ENCODE measurements at places on chromosomes 12 and 14. TPM values are rescaled to one million over a fixed set of nuclear protein-coding genes. Genes with fewer than 3 reads are reported as not detected.

DNA sequence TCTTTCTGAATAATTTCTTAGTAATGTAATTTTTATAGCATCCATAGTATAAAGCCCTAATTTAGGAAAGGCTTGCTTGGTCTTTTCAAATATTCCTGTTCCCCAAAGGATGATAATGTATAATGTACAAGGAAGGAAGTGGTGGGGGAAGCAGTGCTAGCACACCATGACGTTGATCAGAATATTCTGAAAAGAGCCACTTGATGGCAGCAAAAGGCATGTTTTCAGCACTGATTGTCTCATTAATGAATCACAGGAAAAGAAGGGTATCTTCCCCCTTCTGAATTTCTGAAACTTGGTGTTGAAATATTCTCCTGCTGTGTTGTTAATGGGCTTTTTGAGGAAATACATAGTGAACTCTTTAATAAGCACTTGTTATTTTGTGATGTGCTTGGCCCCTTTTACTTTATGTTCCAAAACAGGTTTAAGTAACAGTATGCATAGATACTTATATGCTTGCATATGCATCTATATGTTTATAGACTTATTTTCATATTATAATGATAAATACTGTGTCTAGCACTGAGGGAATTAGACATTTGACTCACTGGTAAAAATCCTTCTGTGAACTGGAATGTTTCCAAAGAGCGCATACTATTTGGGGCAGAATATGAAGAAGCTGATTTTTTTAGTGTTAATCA, 122.0 kb downstream of the TMEM117 start:
- DNase-seq: peak; percentile 48

- no peak for DNase-seq
Observed at GRCh38 chr12:54988402-54989054, 4.0 kb upstream of the TESPA1 start.

DNA sequence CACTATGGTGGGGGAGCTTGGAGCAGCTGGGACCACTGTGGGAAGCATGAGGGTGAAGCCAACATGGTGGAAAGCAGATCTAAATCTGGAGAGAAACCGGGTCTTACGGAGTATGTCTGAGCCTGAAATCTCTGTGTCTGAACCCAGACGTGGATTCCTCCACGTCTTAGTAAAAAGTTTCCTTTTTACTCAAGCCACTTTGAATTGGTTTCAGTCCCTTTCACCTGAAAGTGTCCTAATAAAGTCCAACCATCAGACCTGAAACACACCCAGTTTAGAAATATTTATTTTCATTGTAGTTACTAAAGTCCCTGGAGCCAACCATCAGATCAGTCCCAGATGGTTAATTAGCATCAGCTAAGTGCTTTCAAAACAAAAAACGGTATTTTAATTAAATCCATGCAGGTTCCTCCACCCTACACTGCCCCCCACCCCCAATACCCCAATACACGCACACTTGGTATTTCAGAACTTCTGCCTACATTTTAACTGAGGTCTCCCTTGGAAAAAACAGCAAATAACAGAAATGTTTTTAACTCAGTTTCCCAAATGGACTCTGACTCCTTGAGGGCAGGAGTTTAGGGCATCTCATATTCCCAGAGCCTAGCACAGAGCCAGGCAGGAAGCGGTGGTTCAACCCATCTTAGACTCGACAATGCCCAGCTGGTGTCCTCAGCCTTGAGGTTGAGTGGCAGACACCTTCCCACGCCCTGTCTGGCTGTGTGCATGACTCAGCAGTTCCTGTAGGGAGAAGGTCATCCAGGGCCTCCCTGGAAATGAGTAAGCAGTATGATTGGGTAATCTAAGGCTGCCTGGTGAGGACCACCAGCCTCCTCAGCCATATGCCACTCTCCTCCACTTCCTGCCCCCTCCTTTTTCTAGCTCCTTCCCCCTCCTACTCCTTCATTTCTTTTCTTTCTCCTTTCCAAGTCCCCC, 175.8 kb downstream of the TTC8 start:
- peak; percentile 96 for DNase-seq

GRCh38 chr14:62645649-62646048, 399.6 kb downstream of the KCNH5 start:
- DNase-seq: no peak

DNA sequence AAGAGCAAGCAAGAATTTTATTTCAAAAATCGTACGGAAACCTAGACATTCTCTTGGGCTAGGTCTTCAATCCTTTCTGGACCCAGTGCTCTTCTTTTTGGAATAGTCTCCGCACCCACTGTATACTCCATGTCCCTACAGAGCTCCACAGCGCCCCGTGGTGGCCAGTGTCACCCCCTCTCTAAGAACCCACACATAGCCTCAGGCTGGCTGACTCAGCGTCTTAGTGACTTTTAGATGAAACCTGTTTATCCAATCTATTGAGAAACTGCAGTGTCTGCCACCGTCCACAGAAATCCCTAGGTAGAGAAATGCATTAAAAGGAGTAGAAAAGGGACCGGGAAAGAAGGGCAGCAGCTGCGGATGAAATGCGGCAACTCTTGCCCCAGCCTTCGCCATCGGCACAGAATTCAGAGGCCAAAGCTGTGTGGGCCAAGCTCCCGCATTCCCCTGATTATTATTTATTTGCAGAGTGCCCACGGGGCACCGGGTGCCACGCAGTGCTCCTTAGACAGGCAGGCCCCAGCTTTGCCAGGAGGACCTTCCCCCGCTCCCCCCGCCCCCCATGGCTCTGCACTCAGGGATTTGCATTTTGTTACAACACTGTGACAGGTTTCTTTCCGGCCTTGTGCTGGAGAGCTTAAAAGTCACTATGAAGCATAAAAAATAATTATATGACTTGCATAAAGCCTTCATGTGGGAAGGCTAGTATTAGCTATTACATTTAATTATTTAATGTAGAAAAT, 170.1 kb upstream of the FKBP4 start:
- no peak for DNase-seq

GRCh38 chr12:89918172-89918846, 209.7 kb upstream of the ATP2B1 start:
- no peak for DNase-seq

- no peak for DNase-seq
Observed at GRCh38 chr14:98226411-98226810, 1045.6 kb downstream of the BCL11B start.

- DNase-seq: peak; percentile 61
Observed at GRCh38 chr14:22824711-22825359, 4.9 kb upstream of the MRPL52 start.

GRCh38 chr14:90580377-90581335, 183.8 kb downstream of the CALM1 start:
- DNase-seq: no peak

DNA sequence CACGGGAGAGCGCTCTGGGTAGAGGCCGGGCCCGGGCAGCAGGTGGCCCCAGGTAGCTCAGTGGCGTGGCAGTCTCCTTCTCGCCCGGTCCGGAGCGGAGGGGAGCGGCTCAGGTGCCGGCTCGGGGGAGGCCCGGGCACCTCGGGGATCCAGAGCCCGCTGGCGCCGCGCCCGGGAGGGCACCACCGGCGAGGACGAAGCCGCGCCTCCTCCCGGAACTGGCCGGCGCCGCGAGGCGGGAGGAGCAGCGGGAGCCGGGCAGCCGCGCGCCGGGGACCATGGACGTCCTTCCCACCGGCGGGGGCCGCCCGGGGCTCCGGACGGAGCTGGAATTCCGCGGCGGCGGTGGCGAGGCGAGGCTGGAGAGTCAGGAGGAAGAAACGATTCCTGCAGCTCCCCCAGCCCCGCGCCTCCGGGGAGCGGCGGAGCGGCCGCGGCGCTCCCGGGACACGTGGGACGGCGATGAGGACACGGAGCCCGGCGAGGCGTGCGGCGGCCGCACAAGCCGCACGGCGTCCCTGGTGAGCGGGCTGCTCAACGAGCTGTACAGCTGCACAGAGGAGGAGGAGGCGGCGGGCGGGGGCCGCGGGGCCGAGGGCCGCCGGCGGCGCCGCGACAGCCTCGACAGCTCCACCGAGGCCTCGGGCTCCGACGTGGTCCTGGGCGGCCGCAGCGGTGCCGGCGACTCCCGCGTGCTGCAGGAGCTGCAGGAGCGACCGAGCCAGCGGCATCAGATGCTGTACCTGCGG, 21.5 kb upstream of the GNS start:
- DNase-seq: peak; percentile 33

- no peak for DNase-seq
Observed at GRCh38 chr14:43792980-43793379, 714.1 kb downstream of the FSCB start.

- no peak for DNase-seq
Observed at GRCh38 chr12:66365718-66366490, 63.6 kb downstream of the HELB start.

DNA sequence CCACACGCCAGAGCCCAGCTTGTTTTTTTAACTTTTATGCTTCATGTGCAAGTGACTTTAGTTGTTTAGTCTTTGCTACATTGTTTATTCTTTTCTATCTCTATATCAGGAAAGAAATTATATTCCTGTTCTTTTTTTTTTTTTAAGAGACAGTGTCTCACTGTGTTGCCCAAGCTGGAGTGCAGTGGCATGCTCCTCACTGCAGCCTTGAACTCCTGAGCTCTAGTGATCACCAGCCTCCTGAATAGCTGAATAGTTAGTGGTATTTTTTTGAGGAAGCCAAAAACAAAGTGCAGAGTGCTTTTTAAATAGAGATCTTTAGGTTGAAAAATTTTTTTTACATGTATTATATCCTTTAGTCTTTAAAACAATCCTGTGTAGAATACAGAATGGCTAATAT, 58.2 kb downstream of the ETNK1 start:
- no peak for DNase-seq

- DNase-seq: peak; percentile 93
Observed at GRCh38 chr12:113184900-113185179, 438 bp downstream of the DDX54 start.

DNA sequence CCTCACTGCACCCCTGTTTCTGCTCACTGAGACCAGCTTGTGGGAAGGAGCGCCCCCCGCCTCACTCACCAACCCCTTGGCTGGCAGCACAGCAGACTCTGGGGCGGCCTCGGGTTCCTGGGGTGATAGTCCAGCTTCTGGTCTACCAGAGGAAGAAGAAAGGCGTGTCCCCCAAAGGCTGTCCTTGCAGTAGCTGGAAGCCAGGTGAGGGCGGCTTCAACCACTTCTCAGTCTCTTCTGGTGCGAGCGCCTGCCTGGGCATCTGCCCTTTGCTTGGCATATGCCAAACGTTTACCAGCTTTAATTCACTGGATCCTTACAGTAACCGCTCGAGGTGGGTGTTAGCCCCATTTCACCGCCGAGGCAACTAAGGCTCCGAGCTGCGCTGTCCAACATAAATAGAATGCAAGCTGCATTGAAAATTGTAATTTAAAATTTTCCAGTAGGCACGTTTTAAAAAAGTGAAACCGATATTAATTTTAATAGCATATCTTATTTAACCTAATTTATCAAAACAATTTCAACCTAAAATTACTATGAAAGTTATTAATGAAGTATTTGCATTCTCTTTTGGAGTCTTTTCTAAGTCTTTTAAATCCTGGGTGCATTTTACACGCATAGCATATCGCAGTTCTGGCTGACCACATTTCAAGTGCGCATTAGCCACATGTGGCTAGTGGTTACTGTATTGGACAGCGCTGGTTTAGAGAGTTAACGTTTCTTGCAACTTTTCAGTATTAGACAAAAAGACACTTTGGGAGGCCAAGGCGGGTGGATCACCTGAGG, 872 bp downstream of the FAM177A1 start:
- peak; percentile 51 for DNase-seq

DNA sequence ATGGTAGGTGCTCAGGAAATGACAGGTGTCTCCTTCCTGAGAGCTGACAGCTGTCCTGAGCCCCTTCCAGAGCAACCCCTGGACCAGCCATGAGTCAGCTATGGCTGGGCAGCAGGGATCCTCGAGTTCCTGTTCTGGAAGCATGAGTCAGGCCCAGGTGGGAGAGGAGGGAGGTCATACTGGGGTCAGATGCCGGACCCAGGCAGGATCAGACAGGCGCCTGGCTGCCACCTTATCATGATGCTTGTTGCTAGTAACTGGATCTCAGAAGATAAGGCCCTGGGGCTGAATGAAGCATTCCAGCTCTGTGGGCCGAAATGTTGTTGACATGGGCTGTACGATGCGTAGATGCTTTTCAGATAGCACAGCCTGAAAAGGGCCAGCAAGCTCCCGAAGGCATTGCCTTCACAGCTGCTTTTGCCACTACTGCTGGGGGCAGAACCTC, 17.4 kb upstream of the KRT7 start:
- peak; percentile 85 for DNase-seq

- no peak for DNase-seq
Observed at GRCh38 chr12:96368233-96368632, 32.0 kb downstream of the CDK17 start.

GRCh38 chr14:25178255-25178654, 128.3 kb upstream of the STXBP6 start:
- no peak for DNase-seq

GRCh38 chr12:130456375-130457199, 118.9 kb downstream of the PIWIL1 start:
- DNase-seq: no peak

- DNase-seq: no peak
Observed at GRCh38 chr12:67942724-67943123, 46.5 kb upstream of the IFNG-AS1 start.

DNA sequence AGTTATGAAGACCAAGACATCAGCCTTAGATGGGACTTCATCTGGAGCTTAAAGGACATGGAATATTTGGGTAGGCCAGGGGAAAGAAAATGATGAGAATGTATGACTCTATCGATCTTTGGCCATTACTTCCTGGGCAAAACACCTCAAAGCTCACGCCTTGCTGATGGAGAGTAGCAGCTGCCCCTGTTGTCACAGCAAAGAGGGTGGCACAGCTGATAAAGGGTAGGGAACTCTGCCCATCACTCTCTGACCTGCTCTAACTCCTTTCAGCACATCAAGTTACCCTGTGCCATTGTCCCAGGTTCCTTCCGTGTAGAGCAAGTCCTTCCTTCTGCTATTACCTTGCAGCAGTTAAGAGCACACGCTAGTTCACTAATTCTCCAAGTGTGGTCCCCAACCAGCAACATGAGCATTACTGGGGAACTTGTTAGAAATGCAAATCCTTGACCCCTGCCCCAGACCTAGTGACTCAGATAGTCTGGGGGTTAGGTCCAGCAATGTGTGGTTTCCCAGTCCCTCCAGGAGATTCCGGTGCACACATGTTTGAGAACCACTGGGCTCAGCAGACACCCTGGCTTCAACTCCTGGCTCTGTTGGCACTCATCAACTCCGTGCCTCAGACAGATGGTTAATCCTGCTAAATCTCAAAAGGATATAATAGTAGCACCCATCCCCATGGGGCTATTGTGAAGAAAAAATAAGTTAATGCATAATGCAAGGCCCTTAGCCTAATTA, 93.7 kb upstream of the EEA1 start:
- no peak for DNase-seq

GRCh38 chr12:92133171-92133570, 12.5 kb downstream of the BTG1 start:
- DNase-seq: no peak

Gene FBRSL1
- polyA plus RNA-seq: 32.8 TPM

Gene DACT1
- polyA plus RNA-seq: 0.84 TPM

Gene C12orf54
- not detected for polyA plus RNA-seq

Gene OR6C1
- not detected for polyA plus RNA-seq

Gene AMHR2
- polyA plus RNA-seq: 0.18 TPM

Gene REP15
- 0.41 TPM for polyA plus RNA-seq

Gene C14orf39
- polyA plus RNA-seq: not detected

Gene HIF1A
- polyA plus RNA-seq: 391 TPM

Gene TAS2R7
- polyA plus RNA-seq: not detected

Gene IL22
- polyA plus RNA-seq: not detected

Gene CLEC4C
- not detected for polyA plus RNA-seq

Gene NDRG2
- 4.1 TPM for polyA plus RNA-seq

Gene CPNE6
- polyA plus RNA-seq: not detected
